Kidney epithelial cell (primary cell): ENCODE measurements at places on chromosomes 6 and 20.

DNA sequence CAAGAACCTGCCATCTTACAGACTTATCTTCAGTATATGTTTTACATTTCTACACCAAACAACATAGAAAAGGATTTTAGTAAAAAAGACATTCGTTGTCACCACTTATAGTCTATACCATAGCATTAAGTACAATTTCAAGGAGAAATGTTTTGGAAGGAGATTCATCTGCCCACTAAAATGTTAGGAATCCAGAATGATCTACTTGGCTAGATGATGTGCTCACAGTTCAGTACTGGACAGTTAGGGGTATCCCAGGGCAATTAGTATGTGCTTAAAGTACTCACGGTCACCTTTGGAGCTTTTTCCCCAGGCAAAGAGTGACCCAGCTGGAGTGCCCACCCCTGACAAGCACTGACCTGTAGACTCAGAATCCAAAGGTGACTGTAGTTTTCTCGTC, 222.9 kb downstream of the SLC24A3 start:
- DNase-seq: no peak

- DNase-seq: no peak
These were observed 42.5 kb downstream of the PREX1 start for GRCh38 chr20:48785256-48785655.

DNA sequence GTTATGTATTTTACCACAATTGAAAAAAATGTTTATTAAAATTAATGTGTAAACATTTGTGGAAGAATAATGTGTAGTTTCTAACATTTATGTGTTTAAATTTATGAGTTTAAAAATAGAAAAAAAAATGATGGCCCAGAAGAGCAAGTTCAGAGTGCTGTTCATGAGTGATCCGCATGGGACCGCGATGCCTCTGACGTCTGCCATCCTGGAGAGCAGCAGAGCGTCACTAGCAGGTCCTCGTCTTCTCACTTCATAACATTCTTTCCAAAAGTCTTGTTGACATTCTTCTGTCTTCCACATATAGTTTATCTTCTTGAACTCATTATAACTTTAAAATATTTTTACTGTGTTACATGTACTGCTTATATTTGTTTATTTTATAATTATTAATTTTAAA, 15.5 kb downstream of the BTNL2 start:
- DNase-seq: no peak

DNA sequence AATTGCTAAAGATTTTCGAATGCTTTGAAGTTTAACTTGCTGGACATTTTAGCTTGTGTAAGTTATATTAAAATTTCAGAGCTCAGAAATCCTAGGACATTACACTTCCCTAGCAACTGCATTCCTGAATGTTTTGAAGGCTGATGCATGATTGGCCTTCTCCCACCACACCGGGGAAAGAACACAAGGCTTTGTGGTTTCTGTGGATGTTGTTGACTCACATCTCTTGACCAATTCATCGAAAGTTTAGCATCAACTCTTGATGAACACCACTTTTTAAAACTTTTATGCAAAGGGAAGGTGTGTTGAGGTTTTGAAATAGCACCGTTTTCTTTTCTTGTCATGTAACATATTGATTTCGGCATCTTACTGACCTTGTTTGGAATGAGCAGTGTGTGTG, 81.1 kb downstream of the RIMS1 start:
- peak; percentile 31 for DNase-seq

DNA sequence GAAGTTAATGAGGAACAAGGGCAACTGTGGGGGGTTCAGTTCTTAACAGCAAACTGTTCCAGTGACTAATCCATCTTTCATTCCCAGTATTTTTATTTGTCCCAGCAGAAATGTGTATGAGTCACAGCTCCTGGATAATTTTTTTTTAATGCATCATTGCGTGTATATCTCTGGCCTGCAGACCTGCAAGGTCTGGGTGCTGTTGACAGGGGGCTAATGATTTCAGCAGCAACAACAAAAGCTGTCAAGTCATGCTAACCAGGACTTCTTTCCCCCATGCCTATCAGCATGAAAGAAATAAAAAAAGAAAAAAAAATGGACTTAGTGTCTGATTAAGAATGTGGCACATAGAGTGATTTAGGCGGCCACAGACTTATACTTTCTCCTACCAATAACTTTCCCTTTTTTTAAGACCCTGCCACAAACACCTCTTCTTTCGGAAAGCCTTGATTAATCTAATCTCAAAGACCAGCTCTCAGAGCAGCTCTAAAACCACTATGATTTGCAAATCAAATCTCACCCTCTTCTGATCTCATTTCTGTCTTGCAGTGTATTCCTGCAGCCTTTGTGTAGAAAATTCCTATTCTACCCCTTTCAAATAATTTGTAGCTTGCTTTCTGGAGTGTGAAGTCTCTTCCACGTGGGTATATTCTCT, 14.2 kb upstream of the PREX1 start:
- peak; percentile 39 for DNase-seq

- no peak for DNase-seq
These were observed 113.2 kb downstream of the PRDM1 start for GRCh38 chr6:106199331-106199730.

GRCh38 chr6:24252280-24252679, 105.6 kb downstream of the DCDC2 start:
- DNase-seq: no peak

DNA sequence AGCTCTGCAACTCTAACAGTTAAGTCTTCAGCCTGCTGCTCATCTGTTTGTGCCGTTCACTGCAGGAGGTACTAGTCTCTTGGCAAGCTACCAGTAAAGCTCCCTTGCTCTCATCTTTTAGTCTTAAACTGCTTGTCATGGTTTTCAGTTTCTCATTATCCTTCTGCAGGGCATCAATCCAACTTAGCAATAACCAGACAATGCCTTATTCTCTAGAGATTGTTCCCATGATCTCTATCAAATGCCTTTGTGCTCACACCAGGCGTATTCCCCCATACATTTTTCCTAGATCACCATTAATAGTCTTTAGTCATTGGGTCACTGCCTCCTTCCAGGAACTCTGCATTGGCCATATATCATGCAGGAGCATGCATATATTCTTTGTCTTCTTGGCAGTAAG, 171.3 kb downstream of the GRM1 start:
- no peak for DNase-seq
